ENCODE measurements at places on chromosomes 3 and 15. TPM values are rescaled to one million over a fixed set of nuclear protein-coding genes. Genes with fewer than 3 reads are reported as not detected.

DNA sequence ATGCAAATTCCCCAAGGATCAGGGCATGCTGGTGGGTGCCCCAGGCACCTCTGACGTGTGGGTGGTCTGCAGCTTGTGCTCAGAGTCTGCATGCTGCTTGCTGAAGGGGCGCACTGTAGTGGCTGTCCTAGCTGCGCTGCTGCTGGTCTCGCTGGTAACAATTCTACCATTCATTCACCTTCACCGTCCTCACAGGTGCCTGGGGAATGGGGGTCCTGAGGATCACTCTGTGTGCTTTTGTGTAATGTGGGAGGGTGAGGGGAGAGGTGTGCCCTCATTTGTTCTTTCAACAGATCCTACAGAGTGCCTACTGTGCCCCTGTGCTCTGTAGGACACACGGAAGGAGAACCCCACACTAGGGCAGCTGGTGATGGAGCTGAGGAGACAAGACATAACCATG, 2.1 kb upstream of the ITGA11 start:
- DNase-seq: no peak

CISH gene
- 1.6 TPM for total RNA-seq

DGKG gene
- total RNA-seq: 0.37 TPM

LRRC15 gene
- 0.18 TPM for total RNA-seq

DNA sequence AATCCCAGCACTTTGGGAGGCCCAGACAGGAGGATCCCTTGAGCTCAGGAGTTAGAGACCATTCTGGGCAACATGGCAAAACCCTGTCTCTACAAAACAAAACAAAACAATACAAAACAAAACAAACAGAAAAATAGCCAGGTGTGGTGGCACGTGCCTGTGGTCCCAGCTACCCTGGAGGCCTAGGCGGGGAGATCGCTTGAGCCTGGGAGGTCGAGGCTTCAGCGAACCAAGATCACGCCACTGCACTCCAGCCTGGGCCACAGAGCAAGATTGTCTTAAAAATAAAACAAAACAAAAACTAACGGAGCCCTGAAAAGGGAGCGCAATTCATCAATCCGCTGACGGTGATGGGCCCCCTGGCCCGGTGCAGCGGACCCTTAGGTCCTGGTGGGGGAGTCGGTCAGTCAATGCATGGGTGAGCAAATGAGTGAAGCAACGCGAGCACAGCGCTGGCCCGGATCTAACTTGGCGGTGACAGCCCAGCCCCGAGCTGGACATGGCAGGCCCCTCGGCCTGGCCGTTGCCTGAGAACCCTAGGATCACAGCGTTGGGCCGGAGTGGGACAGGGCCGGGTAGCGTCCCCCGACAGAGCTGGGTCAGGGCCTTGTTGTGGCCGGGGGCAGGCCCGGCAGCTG, 52.4 kb upstream of the BLM start:
- no peak for DNase-seq

DNA sequence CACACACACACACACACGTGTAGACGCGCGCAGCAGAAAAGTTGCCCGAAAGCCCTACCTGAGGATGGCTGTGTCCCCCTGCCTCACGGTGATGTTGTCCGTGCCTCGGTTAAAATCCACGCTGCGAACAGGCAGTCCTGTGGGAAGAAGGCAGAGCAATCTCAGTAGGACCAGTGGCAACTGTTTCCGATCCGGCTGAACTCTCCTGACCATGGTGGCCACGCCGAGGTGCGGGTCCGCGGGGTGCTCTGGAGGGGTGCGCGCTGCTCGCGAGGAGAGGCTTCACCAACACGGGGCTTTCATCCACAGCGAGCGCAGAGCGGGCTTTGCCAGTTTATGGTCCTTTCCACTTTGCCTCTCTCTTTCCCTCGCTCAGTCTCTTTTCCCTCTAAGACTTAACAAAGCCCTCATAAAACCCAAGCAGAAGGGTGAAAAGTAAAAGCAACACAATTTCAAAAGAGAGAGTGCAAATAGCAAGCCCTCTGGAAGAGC, 422 bp downstream of the LSAMP start:
- DNase-seq: peak; percentile 50

DNA sequence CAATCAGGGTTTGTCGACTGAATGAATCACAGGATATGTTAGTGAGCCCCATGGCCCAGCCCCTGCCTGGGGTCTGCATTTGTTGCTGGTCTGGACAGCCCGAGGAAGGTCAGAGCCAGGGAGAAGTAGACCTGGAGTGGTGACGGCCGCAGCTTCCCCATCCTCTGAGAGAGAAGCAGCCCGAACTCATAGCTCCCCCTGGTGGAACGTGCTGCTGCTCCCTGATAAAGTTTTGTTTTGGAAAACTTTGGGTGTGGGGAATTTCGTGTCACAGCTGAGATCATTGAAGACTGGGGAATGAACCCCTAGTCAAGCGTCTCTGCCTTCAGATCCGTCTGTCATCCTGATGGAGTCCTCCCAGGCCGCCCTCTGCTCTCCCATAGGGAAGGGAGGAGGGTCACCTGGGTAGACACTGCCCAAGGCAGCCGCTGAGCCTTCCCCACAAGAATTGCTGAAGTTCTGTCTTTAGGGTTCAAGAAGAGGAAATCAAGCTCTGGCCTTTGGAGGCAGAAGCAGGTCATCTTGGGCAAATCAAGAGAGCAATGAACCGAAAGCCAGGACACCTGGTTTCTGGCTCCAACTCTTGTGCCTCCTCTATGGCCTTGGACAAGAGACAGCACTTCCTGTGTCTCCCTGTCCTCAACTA, 60.5 kb downstream of the GLDN start:
- DNase-seq: peak; percentile 78

CYP8B1 gene
- total RNA-seq: not detected

GRCh38 chr3:55988905-55989304, 479.4 kb downstream of the ERC2 start:
- DNase-seq: no peak

CHAC1 gene
- 39.7 TPM for total RNA-seq

NR2F2 gene
- total RNA-seq: 0.17 TPM

- no peak for DNase-seq
Measured at GRCh38 chr3:51680663-51681230, 9.7 kb downstream of the TEX264 start.

NMNAT3 gene
- total RNA-seq: 4.7 TPM

RFT1 gene
- 9.5 TPM for total RNA-seq

TBL1XR1 gene
- 119 TPM for total RNA-seq

GRCh38 chr3:157921811-157922210, 184.4 kb downstream of the SHOX2 start:
- no peak for DNase-seq

GRCh38 chr3:126311338-126311978, 45.8 kb downstream of the KLF15 start:
- no peak for DNase-seq

DNA sequence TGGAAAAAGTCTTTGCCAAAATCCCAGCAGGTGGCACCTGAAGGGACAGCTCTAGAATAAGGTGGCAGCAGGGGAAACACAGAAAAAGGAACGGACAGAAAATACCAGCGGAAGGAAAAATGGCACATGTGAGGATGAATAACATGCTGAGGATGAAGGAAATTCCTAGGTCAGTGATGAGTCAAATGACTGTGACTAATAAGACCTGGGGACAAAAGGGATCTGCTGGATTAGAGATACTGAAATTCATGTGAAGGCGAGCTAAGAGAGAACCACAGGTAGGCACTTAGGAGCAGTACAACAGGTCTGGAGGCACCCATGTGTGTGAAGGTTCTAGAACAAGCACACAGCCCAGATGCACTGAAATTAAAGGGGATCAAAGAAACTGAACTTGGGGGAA, 482.5 kb downstream of the FOXP1 start:
- DNase-seq: no peak

DNA sequence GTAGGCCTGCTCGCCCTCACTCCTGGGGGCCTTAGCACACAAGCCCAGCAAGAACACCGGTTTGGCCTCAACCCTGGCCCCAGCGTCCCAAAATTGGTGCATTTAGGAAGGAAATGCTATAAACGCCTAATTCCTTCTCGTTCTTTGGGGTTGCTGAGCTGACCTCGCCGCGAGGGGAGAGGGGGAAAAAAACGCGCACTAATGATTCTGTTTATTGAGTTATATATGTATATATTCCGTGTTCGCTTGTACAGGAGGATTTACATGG, 3.9 kb downstream of the FEZF2 start:
- no peak for DNase-seq

- no peak for DNase-seq
Measured at GRCh38 chr3:74091204-74091603, 466.5 kb upstream of the PDZRN3 start.

CELF6 gene
- not detected for total RNA-seq

GRCh38 chr3:169811631-169812331, 889 bp upstream of the LRRIQ4 start:
- DNase-seq: no peak

GRIP2 gene
- total RNA-seq: 2.9 TPM

DNA sequence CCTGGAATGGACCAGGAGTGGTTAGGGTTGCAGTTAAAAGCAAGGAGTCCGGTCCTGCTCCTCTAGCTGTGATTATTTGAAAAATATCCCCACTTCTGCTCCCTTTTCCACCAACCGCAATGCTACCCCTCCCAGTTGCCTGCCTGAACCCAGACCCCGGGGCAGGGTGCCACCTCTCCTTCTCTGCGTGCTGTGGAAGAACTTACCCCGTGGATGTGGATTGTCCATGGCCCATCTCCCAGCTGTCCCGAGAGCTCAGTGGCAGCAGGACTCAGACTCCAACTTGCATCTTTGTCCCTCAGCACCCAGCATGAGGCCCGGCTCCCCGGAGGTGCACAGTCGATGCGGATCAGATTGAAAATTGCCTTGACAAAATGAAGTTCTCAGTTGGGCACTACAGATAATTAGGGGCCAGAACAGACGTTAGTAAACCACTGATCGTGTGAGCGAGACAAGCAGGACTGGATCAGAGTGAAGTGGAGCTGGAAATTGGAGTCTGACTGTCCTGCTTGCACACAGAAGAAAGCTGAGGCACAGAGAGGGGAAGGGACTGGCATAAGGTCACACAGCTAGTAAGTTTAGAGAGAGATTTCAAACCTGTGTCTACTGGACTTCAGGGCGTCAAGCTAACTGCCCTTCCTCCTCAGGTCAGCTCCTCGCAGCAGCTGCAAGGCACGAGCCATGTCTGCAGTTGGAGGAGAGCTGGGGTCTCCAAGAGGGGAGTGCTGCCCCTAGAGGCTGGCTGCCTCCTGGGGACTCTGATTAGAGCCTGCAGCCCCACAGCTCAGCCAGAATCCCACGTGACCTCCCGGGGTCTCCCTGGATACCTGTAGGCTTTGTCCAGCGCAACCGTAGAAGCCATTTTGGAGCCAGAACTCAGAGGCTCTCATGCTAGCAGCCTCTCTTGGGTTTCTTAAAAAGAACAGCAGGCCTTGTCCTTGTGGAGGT, 14.7 kb downstream of the SLC6A1 start:
- peak; percentile 88 for DNase-seq

DUOXA2 gene
- total RNA-seq: not detected

DNA sequence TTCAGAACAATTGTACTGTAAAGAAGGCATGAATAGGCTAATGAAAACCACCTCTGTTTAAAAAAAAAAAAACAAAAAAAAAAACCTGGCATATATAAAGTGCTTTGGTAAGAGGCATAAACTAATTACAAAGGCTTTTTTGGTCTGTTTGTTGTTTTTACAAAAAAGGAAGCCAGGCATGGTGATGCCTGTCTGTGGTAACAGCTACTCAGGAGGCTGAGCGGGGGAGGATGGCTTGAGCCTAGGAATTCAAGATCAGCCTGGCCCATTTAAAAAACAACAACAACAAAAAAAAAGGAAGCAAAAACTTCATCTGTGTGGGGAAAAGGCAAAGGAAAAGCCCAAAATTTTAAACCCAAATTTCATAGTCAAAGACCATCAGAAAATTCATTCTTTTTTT, 47.0 kb downstream of the OSBPL10 start:
- no peak for DNase-seq

DNA sequence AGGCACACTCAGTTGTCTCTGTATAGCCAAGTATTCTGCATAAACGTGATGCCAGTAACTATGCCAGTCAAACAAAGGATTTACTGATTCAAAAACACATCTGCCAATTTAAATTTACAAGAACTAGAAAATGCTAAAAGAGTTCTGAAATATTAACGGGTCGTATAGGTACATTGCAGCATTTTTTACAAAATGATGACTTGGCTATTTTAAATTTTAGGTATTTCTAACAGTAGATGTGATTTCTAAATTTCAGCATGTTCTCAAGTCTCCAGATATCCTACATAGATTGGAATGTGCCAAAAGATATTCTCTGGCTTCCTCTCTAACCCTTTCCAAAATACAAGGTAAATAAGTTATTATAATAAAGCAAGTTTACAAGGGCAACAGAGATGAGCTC, 60.3 kb downstream of the MORC1 start:
- no peak for DNase-seq

BOC gene
- 2.8 TPM for total RNA-seq

DNA sequence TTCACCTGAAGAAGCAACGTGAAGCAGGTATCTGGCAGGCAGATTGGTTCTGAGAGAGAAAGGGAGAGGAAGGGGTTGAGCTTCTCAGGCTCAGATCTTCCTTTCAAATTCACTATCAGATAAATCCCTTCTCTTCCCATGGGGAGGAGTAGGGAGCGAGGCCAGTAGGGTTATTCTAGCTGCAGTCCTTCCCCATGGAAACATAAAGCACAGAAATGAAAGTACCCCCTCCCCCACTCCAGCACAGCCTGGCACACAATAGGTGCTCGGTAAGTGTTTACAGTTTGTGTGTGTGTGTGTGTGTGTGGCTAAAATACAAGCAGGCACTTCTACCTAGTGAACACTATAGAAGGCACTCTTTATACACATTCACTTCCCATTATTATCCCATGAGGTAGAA, 20.8 kb upstream of the VPS8 start:
- no peak for DNase-seq

DNA sequence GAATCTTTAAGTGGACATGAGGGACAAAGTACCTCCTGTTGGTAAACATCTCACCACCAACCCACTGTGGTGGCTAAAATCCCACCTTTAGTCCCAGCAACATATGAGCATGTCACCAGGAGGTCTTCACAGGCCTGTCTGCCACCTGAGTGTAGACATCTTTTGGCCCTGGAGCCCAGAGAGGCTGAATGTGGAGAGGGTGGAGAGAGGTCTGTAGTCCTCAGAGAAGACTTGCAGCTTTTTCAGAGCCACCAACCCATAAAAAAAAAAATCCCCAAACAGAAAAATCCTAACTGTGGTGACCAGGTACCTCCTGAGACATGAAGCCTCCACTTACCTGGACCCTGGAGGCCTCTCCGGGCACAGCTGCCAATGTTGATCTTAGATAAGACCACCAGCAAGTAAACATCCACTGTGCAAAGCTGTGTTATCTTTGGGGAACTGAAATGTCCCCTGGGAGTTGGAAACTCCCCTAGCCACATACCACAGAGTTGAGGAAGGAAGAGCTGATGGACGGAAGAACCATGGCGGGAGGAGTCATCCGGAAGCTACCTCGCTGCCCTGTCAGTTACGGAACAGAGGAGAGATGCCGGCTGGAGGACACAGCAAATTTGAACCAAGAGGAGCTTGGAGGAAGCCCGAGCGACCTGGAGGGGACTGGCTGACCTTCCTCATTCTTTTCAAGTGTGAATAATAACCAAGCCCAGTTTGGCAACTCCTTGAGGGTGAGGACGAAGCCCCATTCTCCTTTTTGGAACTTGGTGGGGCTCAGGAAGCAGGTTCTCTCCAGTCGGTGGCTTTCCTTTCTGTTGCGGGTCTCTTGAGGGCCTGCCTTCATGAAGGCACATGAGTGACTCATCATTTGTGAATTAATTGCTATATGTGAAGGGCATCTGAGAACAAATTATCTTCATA, at the start of gene GHRL:
Gene GHRL (minus strand): TSS at position 443 of the 915 bp plus-strand sequence. CDS start 2,767 bp downstream, outside the sequence.
- no peak for DNase-seq

GRCh38 chr3:2525968-2526367, 427.3 kb downstream of the CNTN4 start:
- no peak for DNase-seq

ANKRD34C gene
- not detected for total RNA-seq
